ENCODE measurements at places on chromosomes 11 and 22.

- no peak for DNase-seq
Measured at GRCh38 chr22:36330655-36331305, 57.0 kb downstream of the MYH9 start.

GRCh38 chr11:86245369-86246292 is 1.1 kb downstream of the EED start:
- DNase-seq, result no peak

GRCh38 chr11:62309991-62310390 is 11.1 kb upstream of the SCGB1D4 start:
- no peak for DNase-seq

DNA sequence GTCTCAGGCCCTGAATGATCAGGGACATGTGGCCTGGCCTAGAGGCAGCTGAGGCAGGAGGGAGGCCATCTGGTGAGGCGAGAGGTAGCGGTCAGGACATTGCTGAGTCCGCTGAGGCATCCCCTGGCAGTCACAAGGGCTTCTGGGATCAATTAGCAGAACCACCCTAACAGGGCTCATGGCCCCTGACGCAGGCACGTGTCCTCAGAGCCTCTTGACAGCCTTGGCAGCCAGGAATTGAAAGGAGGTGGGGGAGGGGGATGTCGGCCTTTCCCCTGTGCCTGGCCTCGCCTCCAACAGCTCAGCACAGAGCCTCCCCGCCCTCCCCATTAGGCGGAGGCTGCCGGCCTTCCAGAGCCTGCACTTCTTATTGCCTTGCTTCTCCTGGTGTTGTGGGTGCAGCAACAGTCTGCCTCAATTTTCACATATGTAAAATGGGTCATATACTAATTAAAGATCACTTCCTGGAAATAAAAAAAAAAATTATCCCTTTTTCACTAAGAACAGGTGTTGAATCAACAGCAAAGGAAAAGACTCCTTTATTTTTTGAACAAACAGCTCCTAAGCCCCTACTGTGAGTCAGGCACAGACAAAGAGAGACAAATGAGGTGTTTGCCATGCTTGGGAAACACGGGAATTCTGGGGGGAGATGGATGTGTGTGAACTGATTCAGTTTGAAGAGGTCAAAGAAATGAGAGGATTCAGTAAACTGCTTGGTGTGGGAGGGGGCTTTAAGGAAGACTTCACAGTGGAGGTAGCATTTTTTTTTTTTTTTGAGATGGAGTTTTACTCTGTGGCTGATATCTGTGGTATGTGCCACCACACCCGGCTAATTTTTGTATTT is 55.3 kb downstream of the NFAM1 start:
- no peak for DNase-seq

GRCh38 chr11:78901831-78902230 is 327.2 kb upstream of the NARS2 start:
- DNase-seq, result no peak

GRCh38 chr11:129861702-129862522 is 33.5 kb downstream of the NFRKB start:
- no peak for DNase-seq

GRCh38 chr11:44966694-44967093 is 16.0 kb upstream of the TP53I11 start:
- DNase-seq, result no peak

- DNase-seq, result no peak
Measured at GRCh38 chr11:61482513-61482912, 26.0 kb upstream of the LRRC10B start.

GRCh38 chr11:71086687-71087258 is 165.6 kb downstream of the SHANK2 start:
- no peak for DNase-seq

DNA sequence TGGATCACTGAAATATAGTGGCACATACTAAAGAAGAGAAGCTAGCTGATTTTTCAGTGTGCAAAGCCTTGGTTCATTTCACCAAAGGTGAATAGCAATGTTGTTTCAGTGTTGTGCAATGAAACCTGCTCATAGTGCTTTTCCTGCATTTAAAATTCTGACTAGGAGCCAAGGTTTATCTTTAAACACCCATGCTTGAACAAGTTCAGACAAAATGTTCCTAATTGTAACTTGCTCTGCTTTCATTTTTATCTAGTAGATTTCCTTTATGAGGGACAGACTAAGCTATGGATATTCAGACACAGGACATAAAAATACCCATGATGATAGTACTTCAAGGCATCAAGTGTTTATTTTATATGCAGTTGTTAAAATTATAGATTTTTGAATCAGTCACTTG is 47.7 kb downstream of the BBOX1 start:
- no peak for DNase-seq

GRCh38 chr22:20283674-20284066 is 15.6 kb upstream of the RTN4R start:
- DNase-seq, result no peak

DNA sequence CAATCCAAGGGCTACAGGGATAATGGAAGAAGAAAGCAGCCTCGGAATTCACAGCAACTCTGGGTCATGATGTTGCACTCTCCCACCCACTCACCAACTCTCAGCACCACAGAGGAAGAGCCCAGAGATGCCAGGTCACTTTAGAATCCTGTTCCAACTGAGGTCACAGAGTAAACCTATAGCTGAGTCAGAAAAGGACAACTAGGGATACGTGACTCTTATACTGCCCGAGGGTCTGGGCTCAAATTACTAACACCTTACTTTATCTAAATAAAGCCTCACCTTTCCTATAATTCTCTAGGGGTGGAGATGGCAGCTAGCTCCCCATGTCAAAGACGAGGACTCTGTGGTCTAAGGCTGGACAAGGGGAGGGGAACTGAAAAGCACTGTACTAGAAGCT is 24.6 kb downstream of the IL18BP start:
- no peak for DNase-seq

DNA sequence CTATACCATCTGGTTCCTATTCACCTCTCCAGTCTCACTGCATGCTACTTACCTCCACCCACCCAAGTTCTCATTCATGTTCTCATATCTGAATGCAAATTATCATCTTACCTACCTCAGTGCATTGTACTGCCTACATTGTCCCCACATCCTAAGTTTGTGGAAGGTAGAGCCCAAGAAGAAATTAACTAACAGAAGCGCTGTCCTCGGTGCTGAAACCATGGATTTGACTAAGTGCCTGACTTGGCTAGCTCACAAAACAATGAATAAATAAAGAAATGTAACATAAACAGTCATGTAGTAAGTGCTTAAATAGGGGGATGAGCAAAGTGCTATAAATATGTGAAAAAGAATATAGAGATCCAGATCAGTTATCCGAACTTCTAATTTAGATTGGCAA is 63.2 kb downstream of the GRIA4 start:
- peak; percentile 8 for DNase-seq

GRCh38 chr11:83681031-83681781 is 395.0 kb upstream of the CCDC90B start:
- DNase-seq, result no peak

GRCh38 chr11:103631841-103632240 is 404.6 kb upstream of the DDI1 start:
- no peak for DNase-seq

- DNase-seq, result no peak
Measured at GRCh38 chr11:87560352-87560751, 522.6 kb downstream of the TMEM135 start.

GRCh38 chr22:28348613-28349609 is 330.7 kb downstream of the TTC28 start:
- no peak for DNase-seq

DNA sequence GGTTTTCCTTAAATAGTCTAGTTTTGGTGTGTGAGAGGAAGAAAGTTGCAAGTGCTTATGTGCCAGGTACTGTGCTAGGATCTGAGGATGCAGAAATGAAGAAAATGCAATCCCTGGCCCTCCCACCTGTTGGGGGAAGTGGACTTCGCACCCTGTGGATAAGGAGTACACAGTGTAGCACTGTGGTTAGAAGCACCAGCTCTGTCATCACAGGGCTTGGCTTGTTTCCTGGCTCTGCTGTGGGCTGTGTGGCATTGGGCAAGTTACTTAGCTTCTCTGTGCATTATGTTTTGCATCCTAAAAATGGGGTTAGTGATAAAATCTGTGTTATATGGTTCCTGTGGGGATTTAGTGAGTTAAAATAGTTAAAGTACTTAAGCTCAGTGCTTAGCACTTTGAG is 68.2 kb downstream of the ENDOD1 start:
- DNase-seq, result no peak

- DNase-seq, result no peak
Measured at GRCh38 chr11:117934526-117935307, 5.5 kb upstream of the TMPRSS13 start.

Data from midbrain (tissue), 1 donor.